ENCODE measurements at places on chromosomes 3 and 15.

GRCh38 chr3:193656878-193657282 is 63.9 kb downstream of the OPA1 start:
- DNase-seq = no peak

GRCh38 chr3:77038930-77039605 is 831 bp upstream of the ROBO2 start:
- no peak for DNase-seq

DNA sequence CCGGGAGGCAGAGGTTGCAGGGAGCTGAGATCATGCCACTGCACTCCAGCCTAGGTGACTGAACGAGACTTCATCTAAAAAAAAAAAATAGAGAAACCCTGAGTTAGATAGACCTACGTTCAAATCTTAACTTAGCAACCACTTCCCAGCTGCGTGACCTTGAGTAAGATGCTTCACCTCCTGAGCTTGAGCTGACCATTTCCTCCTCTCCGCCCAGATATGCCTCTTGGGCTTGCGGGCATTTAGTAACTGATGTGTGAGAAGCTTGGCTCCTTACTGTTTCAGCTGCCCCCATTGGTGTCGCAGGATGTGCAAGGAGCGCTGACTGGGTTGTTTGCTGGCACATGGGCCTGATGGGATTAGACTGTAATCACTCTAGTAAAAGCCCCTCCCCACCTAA is 26.9 kb upstream of the ATG7 start:
- no peak for DNase-seq

GRCh38 chr15:89077750-89078149 is 10.5 kb upstream of the ABHD2 start:
- DNase-seq = no peak

DNA sequence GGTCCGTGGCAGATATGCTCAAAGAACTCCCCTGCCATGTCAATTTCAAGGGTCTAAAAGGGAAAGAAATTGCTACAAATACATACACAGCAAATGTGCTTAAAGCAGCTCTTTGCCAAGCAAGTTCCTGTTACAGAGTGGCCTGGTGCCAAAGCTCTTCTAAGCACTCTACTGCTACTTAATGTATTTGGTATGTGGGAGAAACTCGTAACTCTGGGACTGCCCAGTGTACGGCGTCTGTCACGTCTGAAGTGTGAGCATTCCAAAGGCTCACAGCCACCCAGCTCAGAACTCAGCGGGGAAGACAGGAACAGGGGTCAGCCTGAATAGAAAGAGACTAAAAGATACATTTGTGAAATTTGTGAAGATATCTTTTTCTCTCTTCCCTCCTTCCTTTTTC is 54.6 kb downstream of the RBMS3 start:
- DNase-seq = peak; percentile 95

DNA sequence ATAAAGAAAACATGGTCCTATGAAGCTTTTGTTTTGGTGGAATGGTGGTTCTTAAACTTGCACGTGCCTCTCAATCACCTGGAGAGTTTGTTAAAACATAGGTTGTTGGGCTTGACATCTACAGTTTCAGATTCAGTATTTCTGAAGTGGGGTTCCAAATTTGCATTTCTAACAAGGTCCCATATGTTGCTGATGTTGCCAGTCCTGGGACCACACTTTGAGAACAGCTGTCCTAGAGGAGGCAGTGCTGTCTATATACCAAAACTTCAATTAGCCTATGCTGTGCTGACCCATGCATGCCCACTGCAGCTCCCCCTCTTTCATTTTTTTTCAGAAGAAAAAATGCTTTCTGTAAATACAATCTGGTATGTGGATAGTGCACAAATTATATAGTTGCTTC is 31.3 kb downstream of the ALCAM start:
- no peak for DNase-seq

GRCh38 chr3:79405183-79405582 is 362.6 kb downstream of the ROBO1 start:
- DNase-seq = no peak

DNA sequence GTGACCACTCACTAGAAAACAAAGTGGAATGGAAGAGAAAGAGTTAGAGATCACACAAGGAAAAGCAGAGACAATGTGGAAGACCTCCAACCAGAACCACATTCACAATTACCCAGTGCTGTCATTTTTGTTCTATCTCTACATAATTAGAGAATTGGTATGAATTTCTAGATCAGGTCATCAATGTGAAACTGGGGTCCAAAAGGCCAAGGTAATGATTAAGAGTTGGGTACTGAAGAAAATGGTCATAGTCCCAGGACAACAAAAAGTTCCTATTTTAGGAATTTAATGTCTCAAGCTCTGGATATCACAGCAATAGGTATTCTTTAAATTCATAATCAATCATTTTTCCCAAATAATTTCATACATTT is 84.7 kb upstream of the PPIB start:
- DNase-seq = no peak

DNA sequence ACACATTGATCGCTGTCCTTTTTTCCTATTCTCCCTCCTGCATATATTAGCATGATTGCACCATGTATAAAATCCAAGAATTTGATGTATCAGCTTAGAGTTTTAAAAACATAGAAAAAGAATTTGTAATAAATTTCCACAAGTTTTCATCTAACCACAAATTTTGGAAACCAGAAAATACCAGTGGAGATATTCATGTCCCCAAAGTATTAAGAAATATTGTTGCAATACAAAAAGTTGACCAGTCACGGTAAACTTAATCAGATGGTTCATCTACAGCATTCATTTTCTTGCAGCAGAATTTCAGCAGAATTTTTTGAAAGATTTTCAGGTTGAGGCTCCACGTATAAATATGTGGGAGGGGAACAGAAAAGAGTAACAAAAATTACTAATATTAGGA is 500.9 kb upstream of the MDFIC2 start:
- DNase-seq = no peak

DNA sequence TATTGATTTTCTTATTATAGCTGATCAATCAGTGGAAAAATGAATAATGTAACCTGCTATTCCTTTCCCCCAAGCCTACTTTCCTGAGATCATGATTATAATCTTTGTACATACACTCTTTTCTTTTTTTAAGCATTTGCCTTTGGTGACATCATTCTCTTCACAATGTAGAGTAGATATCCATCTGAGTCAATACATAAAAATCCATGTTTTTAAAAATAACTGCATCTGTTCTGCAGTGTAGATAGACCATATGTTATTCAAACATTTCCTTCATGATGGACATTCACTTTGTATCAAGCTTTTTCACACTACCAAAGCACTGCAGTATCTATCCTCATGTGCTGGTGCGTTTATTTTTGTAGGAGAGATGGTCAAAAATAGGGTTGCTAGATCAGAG is 211.1 kb downstream of the PTPRG start:
- DNase-seq = no peak

DNA sequence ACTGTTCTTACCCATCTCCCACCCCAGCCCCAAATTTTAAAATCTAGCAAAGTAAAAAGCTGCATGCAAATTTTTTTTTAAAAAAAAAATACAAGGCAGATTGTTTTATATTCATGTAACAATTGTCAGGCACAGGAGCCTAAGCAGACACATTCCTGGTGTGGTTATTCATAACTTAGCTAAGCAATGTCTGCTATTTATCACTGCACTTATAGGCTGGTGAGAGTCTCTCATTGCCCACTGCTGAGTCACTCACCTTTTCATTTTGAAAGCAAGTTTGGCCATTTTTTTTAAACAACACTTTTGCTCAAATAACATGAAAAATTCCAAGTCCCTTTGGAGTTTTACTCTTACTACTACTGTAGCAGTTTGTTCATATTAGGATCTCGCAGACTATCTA is 413.9 kb downstream of the RBMS3 start:
- DNase-seq = peak; percentile 94

GRCh38 chr15:101237251-101237650 is 14.6 kb downstream of the CHSY1 start:
- DNase-seq = no peak

- no peak for DNase-seq
These were observed 39.1 kb downstream of the ATP2C1 start for GRCh38 chr3:130932979-130933378.

- peak; percentile 68 for DNase-seq
These were observed 150.8 kb upstream of the BHLHE40 start for GRCh38 chr3:4828279-4829030.

DNA sequence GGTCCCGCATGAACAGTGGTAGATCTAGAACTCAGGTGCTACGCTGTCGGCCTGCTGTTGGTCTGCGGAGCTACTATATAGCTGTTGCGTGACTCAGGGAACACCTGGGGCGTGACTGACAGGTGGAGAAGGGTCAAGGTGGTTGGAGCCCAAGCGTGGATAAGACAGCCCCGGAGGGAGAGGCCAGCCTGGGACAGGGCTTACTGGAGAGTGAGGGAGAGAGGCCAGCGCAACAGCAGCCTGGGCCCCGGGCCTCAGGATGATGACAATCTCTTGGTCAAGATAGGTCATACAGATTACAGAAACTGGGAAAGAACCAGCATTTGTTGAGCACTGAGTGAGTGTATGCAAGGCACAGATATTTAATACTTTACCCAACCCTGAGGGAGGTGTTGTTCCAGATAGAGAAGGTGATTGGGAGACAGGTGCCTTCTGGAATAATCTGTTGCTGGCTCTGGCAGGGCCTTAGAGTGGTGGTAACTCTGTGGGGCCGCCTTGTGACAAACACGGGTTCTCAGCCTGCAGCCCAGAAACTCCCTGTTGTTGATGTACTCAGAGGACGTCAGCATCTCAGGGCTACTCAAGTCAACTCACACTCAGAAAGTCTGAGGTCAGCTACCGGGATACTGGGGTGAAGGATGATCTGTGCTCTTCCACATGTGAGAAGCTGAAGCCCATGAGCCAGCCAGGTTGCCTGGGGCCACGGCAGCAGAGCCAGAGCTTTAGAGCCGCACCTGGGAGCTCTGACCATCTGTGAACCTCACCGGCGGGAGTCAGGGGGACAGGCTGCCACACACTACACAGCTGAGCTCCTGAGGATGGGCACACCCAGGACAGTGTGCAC is 265.4 kb upstream of the HES1 start:
- DNase-seq = peak; percentile 81

DNA sequence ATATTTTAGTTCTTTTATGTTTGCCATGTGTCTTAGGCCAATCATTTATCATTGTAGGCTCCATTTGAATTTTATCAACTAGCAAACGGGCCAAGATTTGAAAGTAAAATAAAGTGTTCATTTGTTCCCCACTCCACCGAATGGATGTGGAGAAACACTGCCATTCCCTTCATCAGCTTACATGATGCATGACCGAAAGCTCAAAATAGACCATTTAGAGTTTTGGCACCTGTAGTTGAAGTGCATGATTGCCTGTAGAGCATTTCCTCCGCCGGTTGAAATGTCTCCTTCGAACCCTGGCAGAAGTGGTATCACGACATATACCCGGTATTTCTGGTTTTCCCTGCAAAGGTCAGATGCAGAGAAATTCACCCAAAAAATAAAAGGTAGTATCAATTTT is 165.6 kb downstream of the PLD1 start:
- DNase-seq = no peak

DNA sequence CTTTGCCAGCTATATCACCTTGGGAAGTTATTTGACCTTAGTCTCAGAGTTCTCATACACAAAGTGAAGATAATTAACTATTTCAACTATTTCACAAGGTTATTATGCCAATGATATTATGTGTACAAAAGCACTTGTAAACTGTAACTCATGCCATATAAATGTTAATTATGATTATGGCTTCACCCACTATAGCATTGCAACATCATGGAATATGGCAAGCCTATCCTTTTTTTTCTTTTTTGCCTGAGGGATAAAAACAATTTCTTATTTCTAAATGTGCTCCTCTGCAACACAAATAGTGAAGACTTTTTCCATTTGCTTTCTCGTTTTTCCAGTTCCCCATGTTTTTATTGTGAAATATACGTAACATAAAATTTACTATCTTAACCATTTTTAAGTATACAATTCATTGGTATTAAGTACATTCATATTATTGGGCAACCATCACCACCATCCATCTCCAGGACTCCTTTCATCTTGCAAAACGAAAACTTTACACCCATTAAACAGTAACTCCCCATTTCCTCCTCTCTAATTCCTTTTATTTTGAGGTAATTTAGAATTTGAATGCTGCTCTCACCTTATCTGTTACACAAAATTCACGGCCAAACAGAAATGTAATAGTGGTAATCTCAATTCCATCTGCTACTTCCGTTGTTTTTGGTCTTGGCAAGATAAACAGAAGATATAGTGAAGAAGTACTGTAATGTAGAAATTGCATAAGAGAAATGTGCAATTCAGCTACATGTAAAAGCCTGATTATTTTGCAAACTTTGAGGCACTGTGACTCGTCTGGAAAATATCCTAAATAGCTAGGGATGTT is 46.3 kb downstream of the NANOGP8 start:
- peak; percentile 51 for DNase-seq

DNA sequence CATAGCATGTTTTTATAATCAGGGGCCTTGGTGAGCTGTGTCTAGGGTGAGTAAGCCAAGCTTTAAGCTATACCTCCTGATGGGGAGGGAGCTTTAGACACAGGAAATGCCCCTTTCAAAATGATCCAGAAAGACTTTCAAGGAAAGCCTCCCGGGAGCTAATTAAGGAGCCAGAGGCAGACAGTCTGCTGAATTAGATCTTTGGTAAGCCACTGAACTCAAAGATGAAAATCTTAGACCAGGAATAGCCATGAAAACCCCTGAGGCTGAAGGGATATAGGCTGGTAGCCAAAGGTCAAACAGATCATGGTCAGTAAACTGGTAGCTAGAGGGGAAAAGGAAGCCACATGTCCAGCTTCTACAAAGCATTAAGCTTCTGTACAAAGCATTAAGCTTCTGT is 42.7 kb upstream of the GAP43 start:
- no peak for DNase-seq

- peak; percentile 27 for DNase-seq
These were observed at the start of gene HAPLN3 for GRCh38 chr15:88894819-88895767. Gene HAPLN3 (minus strand): TSS chr15:88895544. CDS start chr15:88887298, 8,246 bp downstream.

- DNase-seq = no peak
These were observed 3.2 kb upstream of the ITIH3 start for GRCh38 chr3:52791366-52791765.

DNA sequence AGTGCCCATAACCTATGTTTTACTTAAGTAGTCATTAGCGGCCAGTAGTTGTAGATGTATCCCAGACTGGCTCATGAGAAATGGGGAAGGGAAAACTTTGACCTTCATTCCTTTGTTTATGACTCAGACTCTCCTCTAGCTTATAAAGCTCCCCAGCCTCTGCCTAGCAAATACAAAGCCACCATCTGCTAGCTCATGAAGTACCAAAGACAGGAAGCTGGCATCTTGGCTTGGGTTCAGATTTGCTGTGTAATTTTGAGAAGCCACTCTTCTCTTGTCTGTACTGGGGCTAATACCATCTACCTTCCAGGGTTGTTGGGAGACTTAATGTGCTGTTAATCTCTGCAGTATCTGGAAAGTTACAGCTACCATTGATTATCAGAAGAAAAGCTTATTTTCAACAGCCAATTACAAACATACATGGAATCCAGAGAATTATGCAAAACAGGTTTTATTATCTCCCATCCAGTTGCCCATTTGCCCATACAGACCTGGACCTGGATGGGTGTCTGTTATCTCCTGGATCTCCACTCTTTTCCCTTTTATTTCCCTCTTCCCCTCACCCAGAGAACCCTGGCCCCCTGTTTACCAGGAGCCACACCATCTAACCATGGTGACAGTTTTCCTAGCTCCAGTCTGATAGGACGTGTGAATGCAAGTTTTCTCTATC is 153.8 kb downstream of the SEMA6D start:
- DNase-seq = peak; percentile 75

- peak; percentile 34 for DNase-seq
These were observed 14.2 kb upstream of the CLEC3B start for GRCh38 chr3:45011756-45012508.

Measured in MCF 10A (cell line).